ENCODE measurements at places on chromosomes 13 and 19. TPM values are rescaled to one million over a fixed set of nuclear protein-coding genes. Genes with fewer than 3 reads are reported as not detected.

Gene METTL21C
- not detected for total RNA-seq

Gene COX7A1
- 86.3 TPM for total RNA-seq

Gene PGLYRP2
- not detected for total RNA-seq

Gene CEACAM4
- total RNA-seq, result 3.3 TPM

- H3K4me3 ChIP-seq, result no peak overlapping the region
- H3K36me3 ChIP-seq, result no peaks in the 10 kb centered on the region
- H3K27me3 ChIP-seq, result no peaks in the 10 kb centered on the region
These were observed 162.1 kb downstream of the NHLRC3 start for GRCh38 chr13:39200249-39200910.

DNA sequence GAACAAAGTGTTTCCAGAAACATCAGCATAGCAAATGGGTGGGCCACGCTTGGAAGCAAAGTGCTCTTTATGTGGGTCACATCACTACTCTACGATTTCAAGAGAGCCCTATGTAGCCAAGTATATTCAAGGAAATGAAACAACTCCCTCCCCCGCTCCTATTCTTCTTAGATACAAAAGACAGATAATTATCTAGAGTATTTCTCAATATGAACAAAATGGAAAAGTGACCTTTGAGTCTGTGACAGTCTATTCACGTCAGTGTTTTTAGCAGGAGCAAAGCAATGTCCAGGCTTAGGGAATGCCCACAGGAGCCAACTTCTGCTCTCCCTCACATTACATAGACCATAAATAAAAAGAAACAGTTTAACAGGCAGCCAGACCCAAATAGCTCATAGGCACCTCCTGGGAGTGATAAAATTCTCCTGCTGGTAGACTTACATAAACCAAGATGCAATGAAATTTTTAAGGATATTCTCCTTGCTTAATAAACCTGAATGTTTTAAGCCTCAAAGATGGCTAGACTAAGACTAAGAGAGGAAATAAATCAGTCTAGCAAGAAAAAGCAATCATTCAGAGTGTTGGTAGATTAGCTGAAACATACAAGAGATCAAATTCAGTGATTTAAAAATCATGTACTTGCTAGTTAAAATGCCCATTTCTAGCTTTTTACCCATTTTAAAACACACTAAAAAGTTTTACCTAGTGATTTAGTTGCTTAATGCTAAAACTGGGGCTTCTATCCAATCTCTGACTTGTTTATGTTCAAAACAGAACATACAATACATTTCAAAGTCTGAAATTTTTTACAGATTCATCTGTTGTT is 182.8 kb downstream of the RGCC start:
- H3K27ac ChIP-seq, result peak overlapping the region; percentile 30
- H3K4me3 ChIP-seq, result no peak overlapping the region
- no peaks in the 10 kb centered on the region for H3K36me3 ChIP-seq
- no peak for DNase-seq
- H3K27me3 ChIP-seq, result no peaks in the 10 kb centered on the region
- H3K4me1 ChIP-seq, result peaks cover 14% of the 10 kb centered on the region

GRCh38 chr13:73985783-73986182 is 148.4 kb downstream of the KLF12 start:
- H3K4me1 ChIP-seq, result peaks cover 31% of the 10 kb centered on the region
- no peaks in the 10 kb centered on the region for H3K27me3 ChIP-seq
- no peak overlapping the region for H3K4me3 ChIP-seq
- DNase-seq, result no peak

DNA sequence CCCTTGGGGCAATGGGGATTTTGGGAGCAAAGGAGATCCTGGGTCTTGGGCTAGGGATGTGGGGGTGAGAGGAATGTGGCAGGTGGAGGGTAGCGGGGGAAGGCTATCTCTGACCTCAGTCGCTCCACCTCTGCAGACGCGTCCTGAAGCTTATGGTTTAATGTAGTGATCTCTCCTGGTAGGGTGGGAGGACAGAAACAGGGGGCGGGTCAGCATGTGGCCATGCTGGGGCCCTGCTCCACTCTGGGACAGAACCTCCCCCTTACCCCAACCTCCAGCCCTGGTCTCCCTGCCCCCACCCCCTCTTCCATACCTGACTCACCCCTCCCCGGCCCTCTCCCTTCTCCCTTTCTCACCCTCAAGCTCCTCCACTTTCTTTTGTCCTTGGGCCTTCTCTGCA is 1.4 kb downstream of the BST2 start:
- peak overlapping the region; percentile 22 for H3K27ac ChIP-seq
- H3K36me3 ChIP-seq, result no peaks in the 10 kb centered on the region
- H3K4me3 ChIP-seq, result peak overlapping the region; percentile 45

DNA sequence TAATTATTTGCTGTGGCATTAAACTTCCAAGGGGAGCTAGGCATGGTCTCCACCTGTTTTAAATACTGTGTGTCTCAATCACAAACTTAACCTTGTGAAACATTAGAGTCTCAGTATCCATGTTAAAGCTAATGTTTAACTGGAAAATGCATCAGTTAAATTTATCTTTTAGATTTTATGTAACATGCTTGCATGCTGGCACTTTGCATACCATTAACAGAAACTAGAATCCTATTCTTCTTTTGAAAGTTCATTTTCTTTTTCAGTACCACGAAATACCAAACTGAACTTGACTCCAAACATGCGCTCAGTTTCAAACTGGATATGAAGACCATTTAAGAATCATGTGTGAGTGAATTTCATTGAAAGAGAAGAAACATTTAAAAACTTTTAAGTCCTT is 328.9 kb upstream of the SLC10A2 start:
- H3K27me3 ChIP-seq, result no peaks in the 10 kb centered on the region
- no peaks in the 10 kb centered on the region for H3K4me1 ChIP-seq
- no peak overlapping the region for H3K27ac ChIP-seq

- H3K27ac ChIP-seq, result no peak overlapping the region
- H3K4me3 ChIP-seq, result no peak overlapping the region
- no peaks in the 10 kb centered on the region for H3K4me1 ChIP-seq
- no peaks in the 10 kb centered on the region for H3K36me3 ChIP-seq
- H3K27me3 ChIP-seq, result no peaks in the 10 kb centered on the region
- peak; percentile 60 for DNase-seq
These were observed 41.1 kb downstream of the GPR12 start for GRCh38 chr13:26719356-26719945.

GRCh38 chr13:37070145-37070695 is 10.7 kb upstream of the SUPT20H start:
- no peak overlapping the region for H3K27ac ChIP-seq
- DNase-seq, result no peak
- no peaks in the 10 kb centered on the region for H3K4me1 ChIP-seq
- no peak overlapping the region for H3K4me3 ChIP-seq
- no peaks in the 10 kb centered on the region for H3K36me3 ChIP-seq
- H3K27me3 ChIP-seq, result no peaks in the 10 kb centered on the region

- H3K36me3 ChIP-seq, result peaks cover 5% of the 10 kb centered on the region
- no peak for DNase-seq
- H3K27me3 ChIP-seq, result no peaks in the 10 kb centered on the region
- peak within 1 kb of the TSS; percentile 84 for H3K27ac ChIP-seq
- H3K4me1 ChIP-seq, result peaks cover 41% of the 10 kb centered on the region
These were observed at the start of gene LIN7B for GRCh38 chr19:49113762-49114629. Gene LIN7B (plus strand): TSS chr19:49114370. CDS start chr19:49114405, 35 bp downstream.

- H3K4me1 ChIP-seq, result no peaks in the 10 kb centered on the region
- no peaks in the 10 kb centered on the region for H3K36me3 ChIP-seq
- no peak overlapping the region for H3K4me3 ChIP-seq
- H3K27me3 ChIP-seq, result no peaks in the 10 kb centered on the region
These were observed 208.9 kb downstream of the DCT start for GRCh38 chr13:94270556-94270955.

DNA sequence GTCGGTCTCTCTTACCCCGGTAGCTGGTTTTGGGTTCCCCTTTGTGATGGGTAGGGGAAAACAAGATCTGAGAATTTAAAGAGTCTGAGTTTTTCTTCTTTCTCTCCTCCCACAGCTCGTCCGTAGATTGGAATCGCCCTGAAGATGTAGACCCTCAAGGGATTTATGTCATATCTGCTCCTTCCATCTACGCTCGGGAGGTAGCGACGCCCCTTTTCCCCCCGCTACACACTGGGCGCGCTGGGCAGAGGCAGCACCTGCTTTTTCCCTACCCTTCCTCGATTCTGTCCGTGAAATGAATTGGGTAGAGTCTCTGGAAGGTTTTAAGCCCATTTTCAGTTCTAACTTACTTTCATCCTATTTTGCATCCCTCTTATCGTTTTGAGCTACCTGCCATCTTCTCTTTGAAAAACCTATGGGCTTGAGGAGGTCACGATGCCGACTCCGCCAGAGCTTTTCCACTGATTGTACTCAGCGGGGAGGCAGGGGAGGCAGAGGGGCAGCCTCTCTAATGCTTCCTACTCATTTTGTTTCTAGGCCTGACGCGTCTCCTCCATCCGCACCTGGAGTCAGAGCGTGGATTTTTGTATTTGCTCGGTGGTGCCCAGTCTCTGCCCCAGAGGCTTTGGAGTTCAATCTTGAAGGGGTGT is 7.1 kb upstream of the SELENOV start:
- no peak for DNase-seq
- no peaks in the 10 kb centered on the region for H3K36me3 ChIP-seq
- H3K4me3 ChIP-seq, result peak overlapping the region; percentile 43
- H3K4me1 ChIP-seq, result peaks cover 13% of the 10 kb centered on the region

DNA sequence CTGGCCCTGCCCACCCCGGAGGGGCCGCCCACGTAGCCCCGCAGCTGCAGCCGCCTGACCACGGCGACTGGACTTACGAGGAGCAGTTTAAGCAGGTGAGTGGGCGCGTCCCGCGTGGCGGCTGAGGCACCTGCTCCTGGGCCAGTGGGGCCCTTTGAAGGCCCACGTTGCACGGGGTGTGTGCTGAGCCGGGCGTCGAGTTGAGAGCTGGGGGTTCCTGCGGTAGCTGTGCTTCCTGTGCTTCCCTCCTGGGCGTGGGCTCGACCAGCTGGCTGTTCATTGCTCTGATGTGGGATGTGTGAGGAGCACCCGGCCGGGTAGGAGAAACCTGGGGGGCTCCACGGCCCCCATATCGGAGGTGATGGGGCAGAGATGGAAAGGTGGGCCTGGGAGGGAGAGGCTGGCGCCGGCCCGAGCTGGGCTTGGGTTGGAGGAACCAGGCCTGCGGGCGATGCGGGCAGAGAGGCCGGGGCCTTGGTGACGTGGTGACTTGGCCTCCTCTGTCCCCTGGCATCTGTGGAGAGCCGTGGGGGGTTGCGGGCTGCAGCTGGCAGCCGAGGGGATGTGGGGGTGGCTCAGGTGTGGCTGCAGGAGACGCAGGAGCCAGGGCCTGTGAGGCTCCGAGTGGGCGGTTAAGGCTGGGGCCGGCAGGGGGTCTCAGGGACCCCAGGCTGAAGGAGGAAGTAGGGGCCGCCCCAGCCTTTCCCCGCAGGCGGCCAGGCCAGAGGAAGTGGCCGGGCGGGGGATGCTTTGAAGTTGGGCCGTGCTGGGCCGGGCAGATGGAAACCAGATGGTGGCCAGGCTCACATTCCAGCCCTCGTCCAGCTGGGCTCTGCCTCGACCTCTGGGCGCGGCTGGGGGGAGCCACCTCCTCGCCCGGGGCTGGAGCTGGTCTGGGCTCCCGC is 7.1 kb downstream of the ARID3A start:
- peak overlapping the region; percentile 75 for H3K27ac ChIP-seq
- no peaks in the 10 kb centered on the region for H3K27me3 ChIP-seq
- peaks cover 14% of the 10 kb centered on the region for H3K36me3 ChIP-seq
- peaks cover 51% of the 10 kb centered on the region for H3K4me1 ChIP-seq
- no peak for DNase-seq

- no peak overlapping the region for H3K4me3 ChIP-seq
- H3K27ac ChIP-seq, result peak overlapping the region; percentile 97
- DNase-seq, result no peak
- no peaks in the 10 kb centered on the region for H3K36me3 ChIP-seq
These were observed 45.3 kb downstream of the CAPN12 start for GRCh38 chr19:38699027-38699346.

- no peak overlapping the region for H3K4me3 ChIP-seq
- H3K27ac ChIP-seq, result no peak overlapping the region
- peaks cover 44% of the 10 kb centered on the region for H3K4me1 ChIP-seq
- H3K36me3 ChIP-seq, result no peaks in the 10 kb centered on the region
- DNase-seq, result no peak
- H3K27me3 ChIP-seq, result no peaks in the 10 kb centered on the region
These were observed 74.4 kb downstream of the ARHGAP35 start for GRCh38 chr19:46935066-46935663.

GRCh38 chr19:1064661-1065605 is 2.0 kb upstream of the ARHGAP45 start:
- peak overlapping the region; percentile 12 for H3K4me3 ChIP-seq
- H3K4me1 ChIP-seq, result peaks cover 22% of the 10 kb centered on the region
- DNase-seq, result no peak
- H3K27ac ChIP-seq, result no peak overlapping the region
- H3K27me3 ChIP-seq, result peaks cover 11% of the 10 kb centered on the region

GRCh38 chr13:97306645-97307044 is 84.5 kb downstream of the MBNL2 start:
- no peak for DNase-seq
- no peaks in the 10 kb centered on the region for H3K36me3 ChIP-seq
- H3K4me3 ChIP-seq, result no peak overlapping the region

- no peak overlapping the region for H3K4me3 ChIP-seq
- no peak for DNase-seq
- H3K27me3 ChIP-seq, result no peaks in the 10 kb centered on the region
- H3K27ac ChIP-seq, result no peak overlapping the region
These were observed 5.9 kb downstream of the MTMR6 start for GRCh38 chr13:25281193-25281934.

DNA sequence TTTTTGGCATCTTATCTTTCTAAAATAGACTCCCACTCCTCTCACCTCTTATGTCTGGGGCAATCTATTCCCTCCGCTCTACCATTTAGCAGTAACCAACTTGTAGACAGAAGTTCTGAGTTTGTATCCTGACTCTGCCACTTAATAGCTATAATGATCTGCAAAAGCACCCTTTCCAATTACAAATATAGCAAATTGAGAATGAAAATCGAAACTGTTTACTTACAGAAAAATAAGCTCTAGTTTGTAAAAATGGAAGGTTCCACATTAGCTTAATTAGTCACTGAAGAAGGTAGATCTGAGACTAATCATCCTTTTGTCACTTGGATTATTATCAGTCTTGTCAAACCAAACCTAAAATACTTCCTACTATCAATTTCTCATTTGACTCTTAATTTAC is 409.3 kb downstream of the DIAPH3 start:
- peaks cover 15% of the 10 kb centered on the region for H3K4me1 ChIP-seq
- DNase-seq, result no peak
- no peak overlapping the region for H3K4me3 ChIP-seq
- H3K27ac ChIP-seq, result no peak overlapping the region
- H3K27me3 ChIP-seq, result no peaks in the 10 kb centered on the region
- H3K36me3 ChIP-seq, result no peaks in the 10 kb centered on the region

Data from esophagus muscularis mucosa (tissue), 4 donors.